ENCODE measurements at places on chromosomes 1 and 21.

DNA sequence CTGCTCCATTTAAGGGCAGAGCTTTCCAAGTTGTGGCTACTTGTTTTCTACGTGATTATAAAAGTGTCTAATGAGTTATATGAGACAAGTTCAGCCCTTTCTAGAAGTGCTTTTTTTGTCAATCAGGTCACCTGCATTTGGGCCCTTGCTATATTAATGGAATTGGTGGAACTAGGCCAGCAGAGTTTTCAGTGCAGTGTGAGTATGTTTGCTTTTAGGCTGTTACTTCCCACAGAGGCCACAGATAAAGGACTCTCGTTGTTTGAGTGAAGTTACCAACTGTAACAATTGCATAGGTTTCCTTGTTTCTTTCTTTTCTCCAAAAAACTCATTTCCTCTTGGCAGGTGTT is 10.9 kb downstream of the SMAP2 start:
- DNase-seq: no peak

DNA sequence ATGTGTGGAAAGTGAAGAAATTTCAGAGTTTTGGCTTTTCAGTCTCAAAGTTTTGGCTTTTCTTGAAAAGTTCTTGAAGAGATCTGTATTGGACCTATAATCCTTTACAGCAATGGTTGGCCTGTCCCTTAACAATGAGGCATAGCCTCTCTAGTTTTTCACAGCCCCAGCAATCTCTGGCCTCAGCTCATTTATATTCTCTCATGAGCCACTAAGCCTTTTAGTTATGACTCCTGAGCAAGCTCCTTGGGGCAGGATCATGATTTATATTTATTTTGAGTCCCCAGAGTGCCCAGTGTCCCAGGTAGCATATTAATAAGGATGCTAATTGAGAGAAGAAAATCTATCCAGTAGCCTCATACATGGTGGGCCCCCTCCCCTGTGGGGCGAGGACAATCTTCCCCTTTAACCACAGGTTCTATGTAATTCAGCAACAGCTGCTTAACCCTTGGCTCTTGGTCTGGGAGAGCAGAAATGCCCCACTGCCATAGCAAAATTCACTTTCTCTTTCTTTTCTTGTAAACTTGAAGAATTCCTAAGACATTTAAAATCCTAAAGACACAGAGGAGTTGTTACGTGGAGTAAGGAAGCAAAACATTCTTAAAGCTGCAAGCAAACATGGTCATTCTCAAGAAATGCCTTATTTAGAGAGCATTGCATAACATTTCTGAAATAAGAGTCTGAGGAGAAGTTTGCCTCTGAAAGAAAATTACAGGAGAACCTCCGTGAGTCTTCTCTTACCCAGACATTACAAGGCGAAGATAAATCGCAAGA is 6.3 kb downstream of the NGF start:
- no peak for DNase-seq

DNA sequence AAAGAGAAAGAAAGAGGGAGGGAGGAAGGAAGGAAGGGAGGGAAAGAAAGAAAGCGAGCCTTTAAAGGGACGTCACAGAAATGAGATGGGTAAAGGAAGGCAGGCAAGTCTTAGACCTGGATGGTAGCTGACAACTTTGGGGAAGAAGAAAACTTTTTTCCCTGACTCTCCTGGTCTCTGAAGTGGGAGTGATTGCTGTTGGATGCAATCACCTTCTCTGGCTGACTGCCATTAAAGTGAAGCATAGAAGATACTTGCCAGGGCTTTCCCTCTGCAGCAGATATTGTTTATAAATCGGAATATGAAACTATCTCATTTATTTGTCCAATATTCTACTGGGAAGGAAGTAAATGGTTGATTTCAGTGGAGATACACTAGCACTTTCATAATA is 27.0 kb downstream of the VCAM1 start:
- DNase-seq: no peak

DNA sequence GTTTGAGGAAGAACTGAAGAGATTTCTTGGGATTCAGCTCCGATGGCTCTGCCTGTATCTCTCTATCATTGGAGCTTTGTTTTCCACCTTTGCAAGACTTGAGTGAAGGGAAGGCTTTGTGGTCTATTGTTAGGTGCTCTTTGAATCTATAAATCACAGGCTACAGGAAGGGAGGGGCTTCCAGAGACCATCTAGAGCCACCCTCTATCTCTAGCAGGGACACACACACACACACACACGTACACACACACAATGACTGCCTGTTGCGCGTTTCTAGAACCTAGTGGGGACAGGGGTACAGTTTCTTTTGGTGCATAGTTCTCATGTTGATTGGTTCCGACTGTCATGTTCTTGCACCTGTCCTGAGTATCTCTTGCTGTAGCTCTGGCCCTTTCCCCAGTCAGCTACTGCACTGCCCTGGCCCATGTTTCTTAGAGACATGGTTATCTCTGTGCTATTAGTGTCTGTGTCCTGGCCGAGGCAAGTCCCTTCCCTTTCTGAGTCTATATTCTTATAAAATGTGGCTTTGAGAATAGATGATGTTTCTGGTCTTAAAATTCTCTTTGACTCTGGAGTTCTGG is 60.7 kb downstream of the MAN1C1 start:
- DNase-seq: no peak

DNA sequence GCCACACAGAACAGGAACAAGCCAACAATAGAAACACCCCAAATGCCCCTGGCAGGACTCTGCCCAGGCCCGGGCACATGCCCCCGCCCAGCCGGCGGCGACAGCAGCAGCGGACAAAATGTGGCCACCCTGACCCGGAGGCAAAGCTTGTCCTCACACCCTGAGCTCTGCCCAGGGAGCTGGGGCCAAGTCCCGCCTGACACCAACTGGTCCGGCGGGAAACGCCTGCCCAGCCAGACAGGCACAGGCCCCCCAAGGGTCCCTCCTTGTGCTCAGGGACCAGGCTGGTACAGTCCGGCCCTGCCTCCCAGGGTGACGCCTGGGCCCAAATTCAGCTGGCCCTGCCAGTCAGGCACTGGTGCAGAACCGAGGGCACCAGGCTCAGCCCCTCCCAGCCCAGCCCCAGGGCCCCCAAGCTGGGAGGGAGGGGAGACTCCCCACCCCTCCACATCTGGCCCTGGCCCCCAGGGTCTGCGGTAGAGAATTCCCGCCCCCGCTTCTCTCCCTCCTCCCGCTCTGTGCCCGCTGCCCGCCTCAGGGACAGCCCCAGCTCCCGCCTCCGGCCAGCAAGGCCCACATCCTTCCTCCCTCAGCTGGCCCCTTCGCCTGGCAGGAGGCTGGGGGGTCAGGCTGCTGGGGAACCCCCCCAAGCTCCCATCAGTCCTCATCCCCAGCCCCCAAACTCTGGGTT is 2.0 kb downstream of the AHDC1 start:
- DNase-seq: no peak

DNA sequence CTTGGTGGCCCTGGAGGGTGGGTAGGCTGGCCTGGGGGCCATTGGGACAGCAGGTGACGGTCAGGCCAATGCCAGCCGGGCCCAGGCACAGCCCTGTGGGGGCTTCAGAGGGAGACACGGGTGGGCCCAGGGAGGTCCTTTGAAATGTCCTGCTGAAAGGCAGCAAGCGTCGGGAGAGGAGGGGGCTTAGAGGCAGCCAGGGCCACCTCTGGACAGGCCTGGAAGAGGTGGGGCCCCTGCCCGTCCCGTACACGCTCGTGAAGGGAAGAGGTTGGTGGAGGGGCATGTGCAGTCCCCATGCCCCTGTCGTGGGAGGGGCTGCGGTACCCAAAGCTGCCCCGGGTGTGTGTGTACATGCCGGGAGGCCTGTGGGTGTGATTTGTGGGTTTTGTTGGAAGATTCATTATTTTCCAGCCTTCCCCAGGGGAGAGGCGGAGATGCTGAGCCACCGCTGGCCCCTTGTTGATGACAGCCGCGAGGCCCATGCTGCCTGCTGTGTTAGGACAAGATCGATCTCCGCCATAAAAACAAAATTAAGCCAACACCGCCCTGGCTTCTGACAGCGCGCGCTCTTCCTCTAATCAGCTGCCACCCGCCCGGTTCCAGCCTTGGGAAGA is 3.4 kb upstream of the PLCH2 start:
- no peak for DNase-seq

GRCh38 chr1:169949139-169949538 is 55.4 kb upstream of the SCYL3 start:
- no peak for DNase-seq

GRCh38 chr21:42276076-42276475 is 39.1 kb downstream of the TFF3 start:
- DNase-seq: no peak

Data from T-helper 17 cell (primary cell).